ENCODE measurements at places on chromosomes 2 and 18. TPM values are rescaled to one million over a fixed set of nuclear protein-coding genes. Genes with fewer than 3 reads are reported as not detected.

The SIGLEC15 gene
- total RNA-seq: 5.5 TPM

The EMX1 gene
- not detected for total RNA-seq

The EIF2AK2 gene
- total RNA-seq: 7.5 TPM

The SULT1C2 gene
- 176 TPM for total RNA-seq

The GKN1 gene
- total RNA-seq: 867 TPM

The TLX2 gene
- not detected for total RNA-seq

The BZW1 gene
- total RNA-seq: 197 TPM

The CCDC102B gene
- 11.2 TPM for total RNA-seq

The SNED1 gene
- 11.4 TPM for total RNA-seq

The CSRNP3 gene
- total RNA-seq: 0.87 TPM

The KLHL14 gene
- 3.5 TPM for total RNA-seq

The CHRNA1 gene
- not detected for total RNA-seq

The CENPA gene
- not detected for total RNA-seq

The LCT gene
- 12.3 TPM for total RNA-seq

The PLGLB2 gene
- total RNA-seq: not detected

GRCh38 chr18:52220062-52220591 is 119.9 kb upstream of the DCC start:
- no peak overlapping the region for H3K4me3 ChIP-seq
- no peaks in the 10 kb centered on the region for H3K4me1 ChIP-seq
- H3K36me3 ChIP-seq: no peaks in the 10 kb centered on the region

- no peak overlapping the region for H3K27ac ChIP-seq
- no peaks in the 10 kb centered on the region for H3K4me1 ChIP-seq
- no peak overlapping the region for H3K4me3 ChIP-seq
- H3K27me3 ChIP-seq: no peaks in the 10 kb centered on the region
Observed at GRCh38 chr2:32446369-32446768, 89.5 kb downstream of the BIRC6 start.

DNA sequence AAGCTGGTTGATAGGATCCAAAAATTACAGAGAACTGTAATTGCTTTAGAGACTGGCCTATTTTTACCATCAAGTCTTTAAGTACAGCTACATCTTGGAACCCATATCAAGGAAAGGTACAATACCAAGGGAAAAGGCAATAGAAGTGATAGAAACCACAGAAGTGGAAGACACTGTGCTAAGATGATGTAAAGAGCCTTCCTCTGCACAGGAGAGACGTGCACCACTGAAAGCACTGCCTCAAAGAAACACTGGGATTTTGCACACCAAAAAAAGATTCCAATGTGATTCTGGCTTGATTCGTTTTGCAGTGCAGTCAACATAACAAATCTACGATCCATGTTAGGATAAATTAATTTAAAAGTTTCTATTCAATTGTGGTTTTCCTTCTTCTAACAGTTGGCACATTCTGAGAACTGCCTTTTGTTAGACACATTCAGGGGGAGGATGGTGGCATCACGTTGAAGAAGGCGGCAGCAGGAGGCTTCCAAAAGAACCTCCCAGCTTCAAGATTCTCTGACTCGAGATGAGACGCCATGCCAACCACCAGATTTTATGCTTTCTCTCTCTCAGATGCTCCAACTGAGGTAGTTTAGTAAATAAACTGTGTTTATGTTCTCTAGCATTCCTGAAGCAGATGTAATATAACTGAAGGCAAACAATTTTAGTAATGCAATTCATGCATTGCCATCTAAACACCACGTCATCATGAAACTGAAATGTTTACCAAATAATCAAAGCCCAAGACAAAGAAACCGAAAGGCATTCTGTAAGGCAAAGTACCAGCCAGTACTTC is 102.9 kb downstream of the BCL2 start:
- H3K27ac ChIP-seq: peak overlapping the region; percentile 59
- peaks cover 4% of the 10 kb centered on the region for H3K4me1 ChIP-seq
- H3K36me3 ChIP-seq: no peaks in the 10 kb centered on the region
- no peak overlapping the region for H3K4me3 ChIP-seq
- DNase-seq: no peak

- no peak overlapping the region for H3K4me3 ChIP-seq
- no peaks in the 10 kb centered on the region for H3K36me3 ChIP-seq
- H3K27me3 ChIP-seq: no peaks in the 10 kb centered on the region
- peaks cover 4% of the 10 kb centered on the region for H3K4me1 ChIP-seq
- no peak overlapping the region for H3K27ac ChIP-seq
Observed at GRCh38 chr2:168670478-168670877, 132.0 kb upstream of the NOSTRIN start.

- H3K4me3 ChIP-seq: no peak overlapping the region
- no peaks in the 10 kb centered on the region for H3K27me3 ChIP-seq
- H3K27ac ChIP-seq: no peak overlapping the region
- no peaks in the 10 kb centered on the region for H3K4me1 ChIP-seq
Observed at GRCh38 chr2:190697421-190697820, 48.5 kb downstream of the NAB1 start.

- H3K4me3 ChIP-seq: no peak overlapping the region
- no peaks in the 10 kb centered on the region for H3K4me1 ChIP-seq
- no peak for DNase-seq
- H3K27ac ChIP-seq: no peak overlapping the region
- H3K27me3 ChIP-seq: no peaks in the 10 kb centered on the region
Observed at GRCh38 chr2:172919732-172920131, 155.9 kb upstream of the MAP3K20 start.

GRCh38 chr2:156294945-156295580 is 37.5 kb downstream of the NR4A2 start:
- no peak for DNase-seq
- no peak overlapping the region for H3K27ac ChIP-seq
- no peaks in the 10 kb centered on the region for H3K4me1 ChIP-seq
- no peaks in the 10 kb centered on the region for H3K27me3 ChIP-seq
- no peak overlapping the region for H3K4me3 ChIP-seq

- H3K27me3 ChIP-seq: no peaks in the 10 kb centered on the region
- no peaks in the 10 kb centered on the region for H3K36me3 ChIP-seq
- DNase-seq: no peak
- H3K27ac ChIP-seq: no peak overlapping the region
- H3K4me3 ChIP-seq: no peak overlapping the region
- peaks cover 68% of the 10 kb centered on the region for H3K4me1 ChIP-seq
Observed at GRCh38 chr2:73979686-73980085, 5.0 kb upstream of the TET3 start.

DNA sequence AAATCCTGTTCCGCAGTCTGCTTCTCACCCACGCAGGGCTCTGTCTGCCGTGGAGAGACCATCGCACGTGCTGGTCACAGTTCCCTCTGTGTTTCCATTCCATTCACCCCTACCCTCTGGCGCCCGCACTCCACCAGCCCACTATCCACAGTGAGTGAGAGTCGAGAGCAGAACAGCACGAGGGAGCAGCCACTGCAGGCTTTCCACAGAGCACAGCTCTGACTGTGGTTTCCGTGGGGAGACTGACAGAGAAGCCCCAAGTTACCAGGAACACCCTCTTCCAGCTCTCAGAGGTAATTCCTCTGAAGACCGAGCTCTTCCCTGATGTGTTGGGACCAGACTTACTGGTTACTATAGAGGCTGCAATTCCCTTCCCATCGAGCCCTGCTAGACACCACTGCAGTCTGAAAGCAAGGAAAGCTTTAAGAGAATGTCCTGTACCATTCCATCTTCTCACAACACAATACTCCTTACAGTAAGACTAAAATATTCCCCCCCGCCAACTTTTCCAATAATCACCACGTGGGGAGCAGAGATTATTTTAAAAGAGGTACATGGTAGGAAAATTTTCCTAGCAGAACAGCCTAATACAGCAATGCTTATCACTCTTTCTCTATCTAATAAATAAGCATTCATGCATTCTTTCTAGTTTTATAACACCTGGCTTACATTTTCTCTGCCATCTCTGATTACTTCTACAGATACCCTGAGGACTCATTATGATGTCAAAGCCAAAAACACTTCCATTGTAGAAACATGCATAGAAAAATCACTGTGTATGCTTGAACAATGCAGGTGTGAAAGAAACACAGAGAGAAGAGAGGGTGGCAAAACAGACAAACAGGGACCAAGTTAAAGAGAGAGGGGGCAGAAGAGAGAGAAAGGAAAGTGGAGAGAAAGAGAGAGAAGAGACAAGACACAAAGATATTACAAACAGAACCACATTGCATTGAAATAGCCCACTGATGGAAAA is 4.7 kb downstream of the MYT1L start:
- no peaks in the 10 kb centered on the region for H3K36me3 ChIP-seq
- no peaks in the 10 kb centered on the region for H3K4me1 ChIP-seq
- no peak overlapping the region for H3K27ac ChIP-seq
- no peak overlapping the region for H3K4me3 ChIP-seq
- no peaks in the 10 kb centered on the region for H3K27me3 ChIP-seq

GRCh38 chr2:86631846-86632485 is 8.3 kb upstream of the RNF103 start:
- H3K27me3 ChIP-seq: no peaks in the 10 kb centered on the region
- peak overlapping the region; percentile 2 for H3K4me3 ChIP-seq
- H3K4me1 ChIP-seq: peaks cover 42% of the 10 kb centered on the region
- peak overlapping the region; percentile 91 for H3K27ac ChIP-seq
- H3K36me3 ChIP-seq: no peaks in the 10 kb centered on the region

GRCh38 chr2:98385050-98385699 is 38.9 kb downstream of the CNGA3 start:
- H3K36me3 ChIP-seq: no peaks in the 10 kb centered on the region
- peak; percentile 92 for DNase-seq
- no peak overlapping the region for H3K4me3 ChIP-seq
- no peaks in the 10 kb centered on the region for H3K27me3 ChIP-seq
- H3K4me1 ChIP-seq: no peaks in the 10 kb centered on the region

- no peaks in the 10 kb centered on the region for H3K27me3 ChIP-seq
- peaks cover 3% of the 10 kb centered on the region for H3K36me3 ChIP-seq
- no peak overlapping the region for H3K4me3 ChIP-seq
Observed at GRCh38 chr2:239278361-239278760, 122.5 kb downstream of the HDAC4 start.

DNA sequence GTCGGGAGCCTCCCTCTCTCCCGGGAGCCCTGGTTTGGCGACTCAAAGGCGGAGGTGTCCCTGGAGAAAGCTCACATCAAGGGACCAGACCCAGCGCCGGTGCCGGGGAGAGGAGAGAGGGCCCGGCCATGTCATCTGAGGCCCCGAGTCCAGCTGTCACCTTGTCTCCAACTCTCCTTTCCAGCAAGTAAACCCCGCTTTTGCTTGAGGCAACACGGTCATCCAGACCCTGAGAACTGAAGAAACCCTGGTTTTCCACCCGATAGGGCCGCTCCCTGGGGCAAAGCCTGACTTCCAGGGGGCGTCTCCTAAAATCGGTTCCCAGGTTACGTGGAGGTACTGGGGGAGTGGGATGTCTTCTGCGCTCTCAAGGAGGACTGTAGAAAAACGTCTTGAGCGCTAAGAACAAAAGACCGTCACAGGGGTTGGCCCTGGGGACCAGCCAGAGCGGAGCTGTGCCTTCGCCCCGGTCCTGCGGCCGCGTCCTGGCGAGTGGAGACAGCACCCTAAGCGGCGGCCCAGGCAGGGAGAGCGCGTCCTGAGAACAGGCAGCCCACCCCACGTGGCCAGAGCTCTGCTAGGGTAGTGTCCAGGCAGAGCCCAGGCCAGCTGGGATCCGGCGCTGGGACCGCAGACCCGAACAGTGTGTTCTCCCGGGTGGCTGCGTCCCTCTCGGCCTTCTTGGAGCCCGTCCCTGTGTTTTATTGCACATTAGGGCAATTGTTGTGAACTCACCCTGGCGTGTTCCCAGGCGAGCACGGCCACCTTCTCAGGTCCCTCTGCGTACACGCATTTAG is 55.7 kb downstream of the TMEM18 start:
- H3K4me1 ChIP-seq: no peaks in the 10 kb centered on the region
- no peak overlapping the region for H3K27ac ChIP-seq
- H3K36me3 ChIP-seq: no peaks in the 10 kb centered on the region
- no peak overlapping the region for H3K4me3 ChIP-seq
- DNase-seq: no peak
- no peaks in the 10 kb centered on the region for H3K27me3 ChIP-seq

DNA sequence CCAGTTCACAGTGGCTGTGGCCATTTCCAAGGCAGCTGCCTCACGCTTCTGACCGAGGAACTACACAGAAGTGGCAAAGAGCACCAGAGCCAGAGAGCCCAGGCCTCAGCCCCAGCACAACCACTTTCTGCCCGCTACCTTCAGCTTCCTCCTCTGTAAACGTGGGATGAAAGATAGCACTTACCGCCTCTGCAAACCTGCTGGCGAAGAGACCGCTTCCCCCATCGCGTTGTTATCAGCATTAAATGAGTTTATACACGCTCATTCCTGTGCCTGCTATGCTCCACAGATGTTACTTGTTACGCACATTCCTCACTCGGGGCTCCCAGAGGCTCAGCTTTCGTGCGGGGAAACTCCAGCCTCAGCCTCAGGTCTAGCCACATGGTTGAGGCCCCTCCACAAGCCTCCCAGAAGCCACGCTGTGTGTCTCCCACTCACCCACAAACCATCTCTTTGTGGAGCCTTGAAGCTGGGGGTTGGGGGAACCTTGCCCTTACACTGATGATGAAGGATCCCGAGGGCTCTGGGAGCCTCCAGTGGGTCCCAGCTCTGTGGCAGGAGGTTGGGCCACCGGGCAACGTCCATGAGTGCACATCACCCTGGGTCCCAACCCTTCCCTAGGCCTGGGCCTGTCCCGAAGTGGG is 63.3 kb upstream of the SMAD7 start:
- no peaks in the 10 kb centered on the region for H3K36me3 ChIP-seq
- no peaks in the 10 kb centered on the region for H3K27me3 ChIP-seq
- no peak overlapping the region for H3K27ac ChIP-seq
- H3K4me3 ChIP-seq: no peak overlapping the region
- H3K4me1 ChIP-seq: no peaks in the 10 kb centered on the region

- peak; percentile 41 for DNase-seq
- H3K36me3 ChIP-seq: peaks cover 20% of the 10 kb centered on the region
- H3K4me3 ChIP-seq: no peak overlapping the region
Observed at GRCh38 chr2:134411279-134411827, 157.5 kb downstream of the MGAT5 start.

DNA sequence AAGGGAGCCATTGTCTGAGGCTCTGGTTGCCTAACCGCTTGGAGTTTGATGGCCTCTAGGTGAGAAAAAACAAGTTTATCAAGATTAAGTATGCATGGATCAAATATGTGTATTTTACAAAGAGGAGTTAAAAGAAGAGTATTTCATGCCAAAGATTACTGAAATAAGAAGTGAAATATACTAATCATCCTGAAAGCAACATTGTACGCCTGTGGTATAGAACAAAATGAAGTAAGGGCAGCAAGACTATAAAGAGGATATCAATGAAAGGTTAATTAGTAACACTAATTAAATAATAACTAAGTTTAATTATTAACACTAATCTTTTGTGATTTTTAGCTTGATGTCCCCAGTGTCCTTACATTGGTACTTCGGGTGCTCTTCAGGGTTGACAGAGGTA is 276.7 kb downstream of the CALCRL start:
- H3K4me3 ChIP-seq: no peak overlapping the region
- H3K4me1 ChIP-seq: no peaks in the 10 kb centered on the region
- H3K27me3 ChIP-seq: no peaks in the 10 kb centered on the region
- no peak for DNase-seq

GRCh38 chr2:201909961-201910361 is 103.6 kb downstream of the CDK15 start:
- H3K27ac ChIP-seq: no peak overlapping the region
- no peaks in the 10 kb centered on the region for H3K27me3 ChIP-seq
- H3K36me3 ChIP-seq: no peaks in the 10 kb centered on the region

GRCh38 chr18:57976230-57976773 is 67.7 kb upstream of the NEDD4L start:
- H3K27me3 ChIP-seq: no peaks in the 10 kb centered on the region
- DNase-seq: no peak
- H3K27ac ChIP-seq: peak overlapping the region; percentile 64
- peaks cover 7% of the 10 kb centered on the region for H3K4me1 ChIP-seq
- H3K36me3 ChIP-seq: no peaks in the 10 kb centered on the region

All from stomach (tissue), 19 donors.